Activated CD8-positive, alpha-beta memory T cell treated with anti-CD3 and anti-CD28 coated beads for 48 hours (primary cell): ENCODE measurements at places on chromosomes 13 and 19.

DNA sequence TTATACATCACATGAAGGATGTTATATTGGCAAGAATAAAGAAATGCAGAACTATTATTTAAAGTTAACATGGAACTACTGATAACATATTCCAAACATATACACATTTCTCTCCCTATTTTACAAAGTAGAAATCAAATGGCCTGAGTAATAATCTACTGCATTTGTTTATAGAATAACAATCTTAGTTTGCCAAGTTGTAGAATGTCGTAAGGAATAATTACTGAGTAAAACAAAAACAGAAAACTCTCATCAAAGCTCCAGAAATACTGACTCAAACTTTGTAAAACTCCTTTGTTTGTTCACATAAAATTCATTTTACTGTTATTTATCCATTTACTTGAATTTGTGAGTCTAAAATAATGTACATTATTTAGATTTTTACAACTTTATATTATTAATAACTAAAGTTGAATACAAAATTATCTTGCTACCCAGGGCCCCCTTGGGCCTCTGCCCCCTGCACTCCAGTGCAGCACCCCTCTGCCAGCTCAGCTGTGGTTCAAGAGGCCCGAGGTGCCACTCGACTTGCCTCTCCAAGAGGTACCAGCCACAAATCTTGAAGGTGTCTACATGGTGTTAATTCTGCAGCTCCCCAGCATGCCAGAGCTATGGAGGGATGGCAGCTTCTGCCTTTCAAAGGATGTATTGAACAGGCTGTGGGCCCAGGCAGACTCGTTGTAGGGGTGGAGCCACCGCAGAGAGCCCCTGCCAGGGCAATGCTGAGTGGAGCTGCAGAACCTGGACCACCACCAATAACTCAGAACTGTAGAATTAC is 2819.7 kb downstream of the PCDH9 start:
- no peak for DNase-seq

DNA sequence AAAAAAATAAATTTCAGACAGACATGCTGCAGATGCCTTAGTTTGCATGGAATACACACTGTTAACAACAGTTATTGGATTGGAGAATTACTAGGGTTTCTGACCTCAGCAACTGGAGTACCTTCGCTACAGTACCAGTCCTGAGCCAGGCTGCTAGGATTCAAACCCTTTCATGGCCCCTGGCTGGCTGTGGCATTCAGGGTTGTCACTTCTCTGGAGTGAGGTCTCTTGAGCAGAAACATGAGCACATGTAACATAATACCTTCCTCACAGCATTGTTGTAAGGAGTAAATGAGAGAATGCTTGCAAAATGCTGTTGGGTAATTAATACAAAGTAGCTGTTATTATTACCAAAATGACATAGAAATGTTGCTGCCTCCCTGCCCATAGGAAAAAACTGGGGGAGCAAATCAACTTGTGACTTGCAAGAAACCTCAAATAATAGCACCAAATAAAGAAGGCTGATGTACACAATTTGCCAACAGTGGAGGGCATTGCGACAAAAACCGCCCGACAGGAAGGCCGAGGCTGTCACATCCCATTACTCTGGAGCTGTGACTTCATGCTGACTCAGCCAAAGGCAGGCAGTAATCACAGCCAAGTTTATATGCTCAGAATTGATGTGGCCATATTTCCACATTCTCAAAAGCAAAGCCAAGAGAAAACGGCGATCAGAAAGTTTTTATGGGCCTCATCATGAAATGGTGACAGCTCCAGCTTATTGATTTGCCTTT is 100.4 kb downstream of the RFC3 start:
- no peak for DNase-seq

DNA sequence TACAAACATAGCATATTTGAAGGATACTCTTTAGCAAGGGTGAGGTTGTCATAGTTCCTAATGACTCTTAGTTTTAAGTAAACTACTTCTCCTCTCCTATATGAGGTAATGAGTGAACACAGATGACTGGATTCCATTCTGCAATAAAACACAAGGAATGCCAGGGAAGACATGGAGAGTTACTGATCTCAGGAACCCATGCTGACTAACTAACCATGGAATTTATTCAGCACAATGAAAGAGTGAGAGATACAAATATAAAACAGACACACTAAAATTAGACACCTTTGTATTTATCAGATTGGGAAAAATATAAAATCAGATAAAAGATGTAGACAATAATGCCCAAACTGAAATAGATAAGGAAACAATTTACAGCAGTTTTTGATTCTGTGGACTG is 1525.9 kb upstream of the SLC10A2 start:
- DNase-seq: no peak

DNA sequence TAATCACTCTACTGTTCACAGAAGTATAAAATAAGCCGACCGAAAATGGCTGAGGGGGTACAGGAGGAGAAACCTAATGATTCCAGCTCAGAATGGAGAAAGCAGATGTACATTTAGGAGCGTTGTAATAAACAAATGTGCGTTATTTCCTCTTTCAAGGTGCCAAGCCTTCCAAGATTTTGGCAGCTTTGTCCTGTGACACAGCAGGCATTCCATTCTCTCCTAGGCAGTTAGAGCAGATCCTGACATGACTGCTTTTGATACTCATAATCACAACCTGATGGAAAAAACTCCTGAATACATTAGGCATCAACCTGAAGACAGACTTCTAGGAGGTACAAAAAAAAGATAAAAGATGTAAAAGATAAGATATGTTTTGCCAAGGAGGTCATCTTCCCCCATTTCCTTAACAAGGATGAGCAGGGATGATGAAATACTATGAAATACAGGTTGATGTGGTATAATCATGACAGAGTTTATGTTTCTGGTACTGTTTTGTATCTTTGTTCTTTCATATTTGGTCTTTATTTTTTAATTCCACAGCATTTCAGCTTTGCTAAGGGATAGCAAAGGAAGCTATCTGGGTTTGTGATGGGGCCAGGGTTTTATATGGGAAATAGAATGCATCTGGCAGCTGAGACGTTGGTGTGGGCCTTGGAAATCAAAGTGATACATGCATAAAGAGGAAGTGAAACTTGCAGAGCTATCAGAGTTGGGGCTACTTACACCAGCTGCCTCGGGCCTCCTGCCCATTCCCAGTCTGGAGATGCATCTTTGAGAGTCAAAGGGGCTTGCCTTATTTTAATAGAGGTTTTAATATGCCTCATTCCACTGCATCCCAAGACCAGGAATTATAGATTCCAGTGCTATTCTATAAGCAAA is 222.5 kb downstream of the OXGR1 start:
- no peak for DNase-seq

DNA sequence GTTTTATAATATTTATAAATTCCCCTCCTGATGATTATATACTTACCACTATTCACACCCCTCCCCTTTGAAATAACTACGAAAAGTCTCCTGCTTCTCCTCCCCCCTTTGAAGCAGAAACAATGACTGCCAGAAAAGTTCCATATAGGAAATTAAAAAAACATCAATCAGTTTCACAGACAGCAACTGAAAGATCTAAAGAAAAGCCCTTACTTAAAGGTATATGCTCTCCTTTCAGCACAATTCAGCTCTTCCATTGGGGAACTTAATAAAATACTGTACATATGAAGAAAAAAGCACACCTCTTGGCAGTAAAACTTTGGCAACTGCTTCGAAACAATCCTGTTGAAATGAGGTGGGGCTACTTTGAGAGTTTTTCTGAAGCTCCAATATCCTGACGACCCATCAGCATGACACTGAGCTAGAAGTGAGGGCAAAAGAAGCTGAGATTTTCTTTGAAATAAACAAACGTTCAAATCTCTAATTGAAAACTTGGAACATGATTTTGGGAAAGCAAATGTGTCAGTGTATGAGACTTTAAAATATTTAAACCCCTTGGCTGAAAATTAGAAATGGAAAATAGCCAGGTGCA is 147.6 kb upstream of the RXFP2 start:
- no peak for DNase-seq

- DNase-seq: no peak
Measured at GRCh38 chr13:105083992-105084391, 1451.5 kb downstream of the EFNB2 start.

DNA sequence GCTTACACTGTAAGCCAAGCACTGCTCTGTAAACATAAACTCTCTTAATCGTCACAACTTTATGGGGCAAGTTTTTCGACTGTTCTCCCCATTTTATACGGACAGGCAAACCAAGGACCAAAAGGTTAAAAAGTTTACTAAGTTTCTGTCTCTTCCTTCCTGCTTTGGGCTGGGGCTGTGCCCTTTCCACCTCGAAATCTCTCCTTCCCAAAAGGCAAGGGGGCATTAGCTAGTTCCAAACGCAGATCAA is 2.2 kb downstream of the JUND start:
- no peak for DNase-seq

GRCh38 chr19:51196181-51196580 is 28.7 kb upstream of the CD33 start:
- DNase-seq: no peak

DNA sequence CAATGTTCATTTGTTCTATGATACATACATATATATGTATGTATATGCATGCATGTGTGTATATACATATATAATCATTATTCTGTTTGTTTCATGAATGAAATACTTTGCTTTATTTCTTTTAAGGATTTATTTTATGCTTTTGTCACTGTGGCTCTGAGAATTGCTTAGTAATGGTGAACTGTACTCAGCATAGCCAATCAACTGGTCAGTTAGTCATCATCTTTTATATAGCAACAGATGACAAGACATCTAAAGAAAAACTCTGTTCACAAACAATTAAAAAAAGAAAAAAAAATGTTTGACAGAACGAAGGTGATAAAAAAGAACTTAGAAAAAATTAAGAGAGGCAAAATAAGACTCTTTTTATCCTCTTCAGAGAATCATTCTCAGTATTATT is 1440.3 kb downstream of the PCDH9 start:
- DNase-seq: no peak

GRCh38 chr13:68257111-68257842 is 1027.1 kb upstream of the PCDH9 start:
- DNase-seq: no peak

DNA sequence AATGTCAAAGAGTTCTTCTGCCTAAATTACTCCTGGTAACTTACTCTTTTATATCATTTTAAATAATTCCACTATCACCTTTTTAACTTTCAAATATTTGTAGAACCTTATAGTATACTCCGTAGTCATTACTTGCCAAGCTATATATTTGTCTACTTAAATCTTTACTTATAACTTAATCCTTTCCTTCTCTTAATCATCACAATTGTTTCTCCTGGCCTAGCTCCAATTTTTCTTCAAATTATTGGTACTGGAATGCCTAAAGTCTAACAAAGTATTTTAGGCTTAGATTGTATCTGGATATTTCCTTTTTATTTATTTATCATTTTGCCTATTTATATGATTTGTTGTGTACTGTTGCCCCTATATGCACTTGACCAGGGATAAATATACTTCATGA is 109.5 kb downstream of the MZT1 start:
- DNase-seq: no peak

DNA sequence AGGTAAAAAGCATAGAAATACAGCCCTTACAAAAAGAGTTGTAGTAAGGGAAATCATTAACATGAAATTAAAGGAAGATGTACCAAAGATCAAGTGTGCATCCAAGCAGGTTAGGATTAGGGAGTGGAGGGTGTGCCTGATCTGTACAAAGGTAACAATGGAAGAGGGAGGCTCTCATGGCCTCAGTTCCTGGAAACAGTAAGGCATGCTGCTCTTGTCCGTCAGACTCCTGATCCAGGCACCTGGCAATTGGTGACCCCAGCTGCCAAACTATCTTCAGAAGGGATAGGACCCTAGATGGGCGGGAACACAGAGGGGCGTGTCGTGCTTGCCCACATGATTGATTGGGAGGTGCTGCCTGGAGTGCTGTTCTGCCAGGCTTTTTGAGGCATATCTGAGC is 4.5 kb downstream of the TEX26 start:
- DNase-seq: no peak

- DNase-seq: no peak
Measured at GRCh38 chr19:55540619-55541018, 3.7 kb upstream of the SBK2 start.

DNA sequence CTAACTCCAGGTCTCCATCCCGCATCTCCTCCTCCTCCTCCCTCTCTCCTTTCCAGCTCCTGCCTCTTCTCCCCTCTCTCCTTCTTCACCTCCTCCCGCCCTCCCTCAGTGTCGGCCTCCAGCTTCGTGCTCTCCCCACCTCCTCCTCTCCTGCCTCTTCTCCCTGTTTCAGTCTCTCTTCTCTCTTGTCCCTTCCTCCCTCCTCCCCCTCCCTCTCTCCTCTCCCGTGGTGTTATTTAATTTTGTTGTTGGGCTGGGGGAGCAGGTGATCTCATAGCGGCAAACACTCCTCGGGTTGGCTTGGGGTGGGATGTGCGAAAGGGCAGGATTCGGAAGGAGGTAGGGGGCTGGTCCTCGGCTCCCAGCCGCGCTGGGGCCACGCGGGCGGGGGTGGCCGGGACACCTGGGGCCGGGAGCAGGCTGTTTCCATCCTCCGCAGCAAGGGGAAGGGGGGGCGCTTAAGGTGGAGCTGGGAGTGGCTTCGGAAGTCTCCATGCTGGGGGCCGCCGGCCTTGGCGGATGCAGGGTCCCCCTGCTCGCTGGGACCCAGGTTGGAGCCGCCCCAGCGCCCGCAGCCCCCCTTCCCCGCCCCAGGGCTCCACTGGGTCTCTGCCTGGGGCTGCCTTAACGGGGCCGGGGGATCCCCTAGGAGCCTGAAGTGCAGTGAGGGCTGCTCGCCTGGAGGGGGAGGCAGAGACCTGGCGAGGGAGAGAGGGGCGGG is at the start of gene CA11:
Gene CA11, minus strand, starts transcription at position 187 of the 721 bp plus-strand sequence. CDS start 555 bp downstream, outside the sequence.
- DNase-seq: peak; percentile 82

DNA sequence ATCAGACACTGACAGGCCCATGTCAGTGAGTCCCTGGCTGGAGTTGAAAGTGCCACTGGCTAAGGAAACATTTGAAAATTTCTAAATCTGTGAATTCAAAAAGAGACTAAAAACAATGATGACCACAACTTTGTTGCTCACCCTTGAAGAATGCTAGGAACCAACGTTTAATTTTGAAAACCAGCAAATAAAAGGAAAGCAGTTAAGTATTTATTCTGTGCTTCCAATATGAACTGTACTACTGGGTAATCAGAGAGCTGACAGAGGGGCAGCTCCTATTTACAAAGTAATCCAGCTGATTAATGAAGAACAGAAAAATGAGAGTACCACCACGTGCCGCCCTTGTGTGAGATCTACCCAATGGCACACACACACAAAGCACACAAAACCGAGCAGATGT is 44.7 kb upstream of the LATS2 start:
- DNase-seq: no peak

DNA sequence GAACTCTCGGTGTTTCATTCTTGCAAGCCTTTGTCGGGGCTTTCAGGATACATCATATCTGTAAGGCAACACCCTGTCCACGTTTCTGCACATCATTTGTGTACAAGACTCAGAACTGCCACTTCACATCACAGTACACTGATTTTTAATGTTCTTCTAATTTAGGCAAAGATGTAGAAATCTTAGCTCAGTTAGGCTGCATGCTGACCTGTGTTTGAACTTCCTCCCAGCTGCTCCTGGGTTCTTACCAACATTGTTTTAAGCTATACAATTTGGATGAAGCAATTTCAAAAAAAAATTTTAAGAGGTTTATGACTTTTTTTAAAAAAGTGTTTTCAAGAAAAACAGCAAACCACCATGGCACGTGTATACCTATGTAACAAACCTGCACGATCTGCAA is 1047.9 kb upstream of the SLC10A2 start:
- DNase-seq: no peak
